ENCODE measurements at places on chromosomes 2 and 18. TPM values are rescaled to one million over a fixed set of nuclear protein-coding genes. Genes with fewer than 3 reads are reported as not detected.
A peak's percentile ranks its signal among the peaks of the same experiment; 100 is the strongest.

PDCD1 gene
- not detected for total RNA-seq

DNA sequence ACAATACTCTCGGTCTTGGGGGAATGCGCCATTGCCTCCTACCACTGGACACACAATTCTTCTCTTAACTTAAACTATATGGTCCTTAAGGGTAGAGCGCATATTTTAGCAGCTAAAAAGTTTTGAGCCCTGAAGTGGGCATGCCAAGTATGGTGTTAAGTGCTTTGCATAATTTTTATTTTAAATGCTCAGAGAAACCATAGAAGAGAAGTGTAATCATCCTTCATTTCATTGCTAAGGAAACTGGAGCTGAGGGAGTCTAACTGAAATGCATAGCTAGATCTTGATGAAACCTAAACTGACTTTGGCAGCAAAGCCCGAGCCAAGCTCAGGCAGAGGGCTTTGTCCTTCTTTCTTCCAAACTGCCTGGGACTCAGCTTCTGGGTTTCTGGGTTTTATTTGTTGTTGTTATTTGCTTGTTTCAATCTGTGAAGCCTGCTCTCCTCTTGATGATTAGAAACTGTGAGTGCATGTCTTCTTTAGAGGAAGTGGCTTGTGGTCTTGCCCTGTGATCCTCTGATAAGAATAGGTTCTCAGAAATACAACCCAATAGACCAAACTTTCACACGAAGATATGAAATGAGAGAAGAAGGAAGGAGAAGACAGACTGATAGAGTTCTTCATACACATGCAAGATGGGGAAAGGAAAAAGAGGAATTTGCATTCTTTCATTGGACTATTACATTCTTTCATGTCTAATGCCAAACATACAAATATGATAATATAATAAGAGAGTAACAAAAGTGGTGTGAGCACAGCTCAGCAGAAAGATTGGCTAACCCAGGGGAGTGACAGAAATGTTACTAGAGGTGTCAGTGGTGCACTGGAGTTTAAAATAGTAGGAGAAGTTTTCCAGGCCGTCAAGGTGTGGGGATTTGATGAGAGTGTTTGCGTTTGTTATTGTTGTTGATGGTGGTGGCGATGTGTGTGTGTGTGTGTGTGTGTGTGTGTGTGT lies 7.5 kb upstream of the RNF144A start:
- no peak for DNase-seq

DNA sequence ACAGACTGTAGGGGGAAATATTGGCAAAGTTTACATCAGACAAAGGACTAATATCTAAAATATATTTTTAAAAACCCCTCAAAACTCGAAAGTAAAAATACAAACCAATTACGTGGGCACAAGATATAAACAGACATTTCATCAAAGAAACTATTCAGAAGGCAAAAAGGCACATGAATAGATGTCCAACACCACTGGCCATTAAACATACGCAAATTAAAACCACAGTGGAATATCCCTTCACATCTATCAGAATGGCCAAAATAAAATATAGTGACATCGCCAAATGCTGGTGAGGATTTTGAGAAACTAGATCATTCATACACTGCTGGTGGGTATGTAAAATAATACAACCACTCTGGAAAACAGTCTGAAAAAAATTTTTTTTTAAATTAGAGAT lies 30.6 kb upstream of the PAPOLG start:
- no peak for DNase-seq

- DNase-seq, result peak; percentile 84
These were observed 40.2 kb upstream of the GMCL1 start for GRCh38 chr2:69789175-69789721.

DNA sequence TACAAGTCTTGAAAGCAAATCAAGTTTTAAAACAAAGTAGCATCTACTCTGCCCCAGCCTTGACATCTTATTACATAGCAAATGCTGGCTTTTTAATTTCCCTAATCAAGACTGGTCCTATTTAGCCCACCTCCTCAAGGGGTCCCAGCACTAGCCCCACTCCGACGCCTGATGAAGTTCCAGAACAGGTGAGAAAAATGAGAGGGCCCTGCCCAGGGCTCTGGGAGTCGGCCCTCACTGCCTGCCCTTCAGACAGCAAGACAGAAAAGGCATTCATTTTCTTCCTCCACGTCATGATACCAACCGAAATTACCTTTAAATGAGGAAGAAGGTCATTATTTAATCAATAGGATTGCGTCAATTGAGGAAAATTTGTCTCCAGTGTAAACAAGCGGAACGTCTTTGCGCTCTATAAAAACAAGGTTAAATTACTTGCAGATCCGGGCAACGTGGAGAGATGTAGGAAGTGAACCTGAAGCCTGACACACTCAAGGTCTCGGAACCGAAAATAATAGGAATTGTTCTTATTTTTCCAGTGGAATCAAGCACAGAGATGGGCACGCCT lies 170.6 kb upstream of the PKDCC start:
- DNase-seq, result no peak

DNA sequence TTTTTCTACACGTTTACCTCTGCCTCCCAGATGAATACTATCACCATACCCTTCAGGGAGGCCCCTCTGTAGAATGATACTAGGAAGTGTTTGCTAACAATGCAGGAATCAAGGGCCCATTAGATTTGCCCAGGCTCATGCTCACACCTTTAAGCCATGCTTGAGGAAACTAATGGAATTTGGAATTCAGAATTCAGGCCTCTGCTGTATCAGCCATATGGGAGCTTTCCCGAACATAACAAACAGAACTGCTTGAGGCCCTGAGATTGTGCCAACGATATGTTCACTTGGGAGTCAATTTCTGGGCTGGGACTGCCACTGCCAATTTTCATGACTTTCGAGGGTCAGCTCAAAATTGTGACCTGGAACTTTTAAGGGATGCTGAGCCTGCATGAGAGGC lies 282.5 kb downstream of the CLIP4 start:
- no peak for DNase-seq

DNA sequence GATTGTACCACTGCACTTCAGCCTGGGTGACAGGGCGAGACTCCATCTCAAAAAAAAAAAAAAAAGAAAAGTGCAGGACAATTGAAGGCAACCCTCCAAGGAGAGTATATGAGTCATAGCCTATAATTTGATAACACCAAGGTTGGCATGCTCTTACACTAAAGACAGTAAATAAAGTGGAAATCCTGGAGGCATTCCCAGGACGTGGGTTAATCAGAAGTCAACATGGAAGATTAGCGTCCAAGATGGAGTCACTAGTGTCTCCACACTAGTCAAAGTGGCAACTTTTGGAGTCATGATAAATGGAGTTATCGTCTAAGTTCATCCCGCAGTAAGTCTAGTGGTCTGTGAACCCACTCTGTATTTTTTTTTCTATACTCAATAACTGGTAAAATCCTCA lies 21.2 kb upstream of the UGGT1 start:
- no peak for DNase-seq

GRCh38 chr18:63832470-63832869 lies 55.0 kb upstream of the SERPINB2 start:
- DNase-seq, result peak; percentile 31

DNA sequence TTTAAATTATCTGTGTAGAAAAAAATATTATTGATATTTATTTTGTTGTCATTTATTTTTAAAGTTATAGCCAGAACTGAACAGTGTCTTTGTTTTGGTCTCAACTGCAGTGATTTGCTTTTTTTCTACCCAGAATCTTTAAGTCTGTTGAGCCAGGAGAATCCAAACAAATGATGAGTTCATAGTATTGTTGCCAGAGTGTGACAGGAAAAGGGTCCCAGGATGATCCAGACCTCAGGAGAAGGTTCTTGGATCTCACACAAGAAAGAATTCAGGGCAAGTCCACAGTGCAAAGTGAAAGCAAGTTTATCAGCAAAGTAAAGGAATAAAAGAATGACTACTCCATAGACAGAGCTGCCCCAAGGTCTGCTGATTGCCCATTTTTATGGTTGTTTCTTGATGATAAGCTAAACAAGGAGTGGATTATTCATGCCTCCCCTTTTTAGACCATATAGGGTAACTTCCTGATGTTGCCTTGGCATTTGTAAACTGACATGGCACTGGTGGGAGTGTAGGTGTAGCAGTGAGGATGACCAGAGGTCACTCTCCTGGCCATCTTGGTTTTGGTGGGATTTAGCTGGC lies 127.1 kb downstream of the AGPS start:
- peak; percentile 34 for DNase-seq

- DNase-seq, result no peak
These were observed 179.2 kb downstream of the SETBP1 start for GRCh38 chr18:44859751-44860439.
